A375 (cell line): ENCODE measurements at places on chromosomes 2 and 18. TPM values are rescaled to one million over a fixed set of nuclear protein-coding genes. Genes with fewer than 3 reads are reported as not detected.

Gene MAP3K19
- not detected in 2 replicates for total RNA-seq

Gene PRSS56
- not detected in 2 replicates for total RNA-seq

Gene RUFY4
- not detected in 2 replicates for total RNA-seq

Gene UGT1A8
- total RNA-seq: not detected in 2 replicates

Gene CXCR1
- total RNA-seq: not detected in 2 replicates

Gene GAD1
- total RNA-seq: 7.2 and 8.1 TPM in 2 replicates

Gene TCF23
- not detected in 2 replicates for total RNA-seq

Gene GCG
- not detected in 2 replicates for total RNA-seq

Gene HSBP1L1
- total RNA-seq: not detected in 2 replicates

Gene DNAJB2
- 14.3 and 22.2 TPM in 2 replicates for total RNA-seq

Gene CNRIP1
- 6.5 and 7.6 TPM in 2 replicates for total RNA-seq

Gene GPR45
- total RNA-seq: not detected in 2 replicates

Gene C1QL2
- not detected in 2 replicates for total RNA-seq

Gene LOXHD1
- total RNA-seq: not detected in 2 replicates

Gene SLC40A1
- total RNA-seq: 0.42 TPM in 1 of 2 replicates, not detected in the other

Gene CCDC121
- 1.8 and 3.5 TPM in 2 replicates for total RNA-seq

Gene LYG1
- 0.15 and 0.45 TPM in 2 replicates for total RNA-seq

Gene PGAP1
- 2.4 and 2.9 TPM in 2 replicates for total RNA-seq

Gene MRPS5
- total RNA-seq: 47.4 and 58.8 TPM in 2 replicates

Gene MALT1
- 18.2 and 21.1 TPM in 2 replicates for total RNA-seq

Gene CDH20
- 0.13 TPM in 1 of 2 replicates, not detected in the other for total RNA-seq

Gene GTF2A1L
- 0.08 TPM in 1 of 2 replicates, not detected in the other for total RNA-seq

Gene CGREF1
- 19.0 and 23.2 TPM in 2 replicates for total RNA-seq

Gene KCNJ3
- total RNA-seq: 0.04 TPM in 1 of 2 replicates, not detected in the other

Gene CIB4
- not detected in 2 replicates for total RNA-seq

Gene TMEM200C
- total RNA-seq: 0.42 TPM in 1 of 2 replicates, not detected in the other

Gene FSHR
- not detected in 2 replicates for total RNA-seq

Gene ZNF396
- 0.72 and 1.4 TPM in 2 replicates for total RNA-seq

Gene POTEC
- 0.88 and 0.91 TPM in 2 replicates for total RNA-seq
